DMS 273 treated with DMSO at 0.1 percent for 48 hours (cell line): ENCODE measurements at places on chromosomes 12 and 14.

DNA sequence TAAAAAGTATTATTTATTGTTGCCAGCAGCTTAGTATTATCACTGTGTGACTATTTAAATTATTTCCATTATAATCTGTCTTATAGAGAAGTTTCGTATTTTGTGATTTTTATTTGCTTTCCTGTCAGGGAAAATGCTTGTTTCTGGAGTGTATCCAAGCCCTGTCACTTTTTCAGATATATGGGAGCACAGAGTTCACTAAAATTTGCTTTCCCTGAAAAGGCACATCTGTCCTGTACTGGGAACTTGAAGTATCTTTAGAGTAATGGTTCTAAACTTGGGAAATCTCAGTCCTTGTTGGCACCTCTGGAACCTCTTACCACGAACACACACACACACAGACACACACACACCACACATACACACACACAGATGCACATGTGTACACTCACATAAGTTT, 39.3 kb upstream of the SSTR1 start:
- DNase-seq, result no peak

DNA sequence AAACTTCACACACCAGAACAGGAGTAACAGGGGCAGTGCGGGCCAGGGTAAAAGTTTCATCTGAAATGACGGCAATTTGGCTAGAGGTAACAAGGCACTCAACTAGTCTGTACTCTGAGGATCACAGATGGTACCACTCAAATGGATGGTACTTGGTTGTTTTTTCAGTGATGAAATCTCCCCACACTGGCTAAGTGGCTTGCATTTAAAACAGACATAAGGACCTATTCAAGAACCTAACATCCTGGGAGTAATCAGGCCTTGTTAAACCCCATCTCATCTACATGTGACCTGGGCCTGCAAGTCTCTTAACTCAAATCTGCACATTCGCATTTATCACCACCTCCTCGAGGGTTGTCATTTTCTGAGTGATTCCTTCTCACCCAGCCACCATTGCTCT, 90.8 kb downstream of the PRKAB1 start:
- no peak for DNase-seq

DNA sequence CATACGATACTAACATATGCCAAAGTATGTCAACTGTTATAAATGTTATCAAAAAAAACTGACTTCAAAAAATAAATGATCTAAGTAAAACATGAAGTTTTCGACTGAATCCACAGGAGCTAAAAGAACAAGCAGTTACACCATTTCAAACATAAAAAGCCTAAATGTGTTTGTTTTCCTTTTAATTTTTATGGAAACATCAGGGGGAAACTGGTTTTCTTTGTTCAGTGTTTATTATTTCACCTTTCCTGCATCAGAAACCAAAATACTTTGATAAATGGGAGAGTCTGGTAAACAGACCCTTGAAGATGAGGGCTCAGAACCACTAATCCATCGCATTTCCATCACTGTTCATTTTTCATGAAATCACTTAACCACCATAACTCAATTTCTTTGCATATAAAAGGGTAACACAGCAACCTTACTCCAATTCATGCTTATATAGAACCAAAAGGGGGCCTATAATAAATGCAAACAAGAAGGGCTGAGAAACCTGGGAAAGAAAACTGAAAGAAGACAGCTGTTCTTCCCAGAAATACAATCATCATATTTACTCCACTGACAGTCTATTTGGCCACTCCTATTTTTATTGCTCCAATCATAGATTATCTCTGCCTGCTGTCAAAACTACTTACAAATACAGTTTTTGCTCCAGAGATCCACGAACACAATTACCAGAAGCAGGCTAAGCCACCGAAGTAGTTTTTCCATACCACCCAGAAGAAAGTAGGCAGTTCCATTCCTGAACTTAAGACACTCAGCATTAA, 17.0 kb downstream of the FGD6 start:
- DNase-seq, result no peak

DNA sequence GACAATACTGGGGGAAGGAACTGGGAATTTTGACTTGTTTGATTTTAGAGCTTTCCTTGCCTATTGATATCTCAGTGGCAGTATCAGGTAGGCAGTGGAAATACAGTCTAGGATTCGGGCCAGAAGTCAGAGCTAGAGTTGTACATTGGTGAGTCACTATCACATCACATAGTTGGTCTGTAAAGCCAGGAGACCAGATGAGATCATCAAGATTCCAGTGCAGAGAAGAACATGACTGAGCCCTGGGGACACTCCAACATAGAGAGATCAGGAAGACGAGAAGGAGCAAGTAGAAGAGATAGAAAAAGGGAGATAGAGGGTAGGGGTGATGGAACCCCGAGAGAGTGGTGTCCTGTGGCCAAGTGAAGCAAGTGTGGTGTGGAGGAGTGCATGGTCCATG, 46.6 kb upstream of the NR1H4 start:
- no peak for DNase-seq

DNA sequence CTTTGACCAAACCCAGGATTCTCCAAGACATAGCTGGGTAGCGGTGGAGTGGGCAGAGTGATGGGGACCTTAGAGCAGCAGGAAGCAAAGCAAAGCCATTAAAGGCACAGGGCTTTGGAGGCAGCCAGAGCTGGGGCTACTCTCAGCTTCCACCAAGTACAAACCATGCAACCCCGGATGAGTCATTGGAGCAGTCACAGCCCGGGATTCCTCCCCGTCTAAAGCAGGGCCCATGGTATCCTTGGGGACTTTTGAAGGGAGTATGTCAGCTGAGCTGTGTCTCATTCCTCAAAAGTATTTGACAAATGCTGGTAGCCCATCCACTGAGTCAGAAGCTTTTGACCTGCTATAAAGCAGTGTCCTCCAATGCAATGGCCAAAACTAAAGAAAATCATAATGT, 9.7 kb upstream of the IFI27 start:
- DNase-seq, result no peak

GRCh38 chr14:89196545-89196944, 220.5 kb downstream of the FOXN3 start:
- no peak for DNase-seq

GRCh38 chr14:72479461-72479931, 414.4 kb downstream of the DPF3 start:
- DNase-seq, result peak; percentile 38
